ENCODE measurements at places on chromosomes 11 and 22.

- peak; percentile 52 for DNase-seq
Measured at GRCh38 chr22:24466716-24467328, 28.3 kb upstream of the UPB1 start.

- no peak for DNase-seq
Measured at GRCh38 chr22:46528121-46528610, 9.3 kb downstream of the CELSR1 start.

DNA sequence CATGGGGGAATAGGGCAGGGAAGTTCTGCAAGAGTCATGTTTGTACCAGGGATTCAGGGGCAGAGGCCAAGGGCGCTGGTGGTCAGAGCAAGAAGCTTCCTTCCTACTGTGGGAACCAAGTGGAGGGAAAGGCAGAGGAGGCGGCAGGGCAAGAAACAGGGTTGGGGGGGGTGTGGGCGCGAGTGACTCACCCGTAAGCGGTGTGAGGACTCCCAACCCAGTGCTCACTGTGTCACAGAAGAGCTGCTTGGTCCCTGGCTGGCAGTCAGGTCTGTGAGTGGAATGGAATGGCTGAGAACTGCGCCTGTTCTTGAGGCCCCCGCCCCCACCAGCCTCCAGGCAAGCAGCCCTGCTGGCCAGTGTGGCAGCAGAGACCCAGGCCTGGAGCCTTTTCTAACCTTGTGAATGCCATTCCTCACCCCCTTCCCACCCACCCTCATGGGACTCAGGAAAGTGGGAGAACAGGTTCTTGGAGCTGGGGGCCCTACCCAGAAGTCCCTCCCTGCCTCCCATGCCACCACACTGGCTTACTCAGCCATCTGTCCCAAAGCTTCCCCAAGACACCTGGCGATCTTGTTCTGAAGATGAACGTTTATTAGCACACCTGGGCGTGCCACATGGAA lies 4.7 kb downstream of the LRRC10B start:
- no peak for DNase-seq

DNA sequence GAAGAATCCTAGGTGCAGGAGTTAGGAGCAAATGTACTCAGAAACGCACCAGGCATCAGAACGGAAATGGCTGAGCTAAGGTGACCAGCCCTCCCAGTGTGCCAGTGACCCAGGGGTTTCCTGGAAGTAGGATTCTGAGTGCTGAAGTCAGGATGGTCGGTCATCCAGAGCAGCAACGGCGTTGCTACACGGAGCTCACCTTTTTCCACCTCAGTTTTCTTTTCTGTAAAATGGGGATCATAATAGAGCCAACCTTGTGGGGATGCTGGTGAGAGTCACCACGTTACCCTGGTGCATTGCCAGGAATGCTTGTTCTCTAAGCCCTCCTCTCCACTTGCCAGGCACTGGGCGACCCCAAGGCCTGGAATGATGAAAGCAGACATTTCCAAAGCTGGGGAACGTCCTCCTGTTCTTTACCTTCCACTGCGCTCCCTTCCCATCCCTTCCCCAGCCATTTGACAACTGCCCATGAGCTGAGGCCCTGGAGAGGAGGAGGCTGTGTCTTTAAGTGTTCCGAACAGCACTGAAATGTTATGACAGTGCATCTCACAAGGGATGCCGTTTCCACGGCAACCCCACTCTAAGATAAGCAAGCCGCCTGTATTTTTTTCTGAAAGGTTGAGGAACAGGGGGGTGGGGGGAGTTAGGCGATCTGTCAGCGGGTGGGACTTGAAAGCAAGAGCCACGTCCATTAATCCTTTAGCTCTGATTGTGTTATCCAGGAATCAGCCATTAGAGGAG lies 66.8 kb downstream of the TSPAN18 start:
- no peak for DNase-seq

- DNase-seq, result no peak
Measured at GRCh38 chr11:83195649-83196048, 2.1 kb downstream of the ANKRD42 start.

DNA sequence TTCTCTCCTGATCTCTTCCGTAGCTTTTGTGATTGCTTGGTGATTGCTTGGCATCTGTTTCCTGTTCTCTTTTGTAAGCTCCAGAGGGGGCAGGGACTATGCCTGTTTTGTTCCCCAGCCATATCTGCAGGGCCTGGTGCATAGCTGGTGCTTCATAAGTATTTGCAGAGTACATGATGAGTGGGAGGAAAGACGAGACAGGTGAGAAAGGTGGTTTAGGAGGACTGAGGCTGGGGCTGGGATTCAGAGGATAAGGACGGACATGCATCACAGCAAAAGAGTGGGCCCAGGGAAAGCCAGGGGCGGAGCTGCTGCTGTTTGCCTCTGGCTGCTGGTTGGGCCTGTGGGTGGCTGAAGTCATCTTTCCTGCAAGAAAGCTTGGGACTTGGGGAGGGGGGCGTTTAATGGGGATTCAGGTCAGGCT lies 62.4 kb downstream of the DSCAML1 start:
- no peak for DNase-seq

DNA sequence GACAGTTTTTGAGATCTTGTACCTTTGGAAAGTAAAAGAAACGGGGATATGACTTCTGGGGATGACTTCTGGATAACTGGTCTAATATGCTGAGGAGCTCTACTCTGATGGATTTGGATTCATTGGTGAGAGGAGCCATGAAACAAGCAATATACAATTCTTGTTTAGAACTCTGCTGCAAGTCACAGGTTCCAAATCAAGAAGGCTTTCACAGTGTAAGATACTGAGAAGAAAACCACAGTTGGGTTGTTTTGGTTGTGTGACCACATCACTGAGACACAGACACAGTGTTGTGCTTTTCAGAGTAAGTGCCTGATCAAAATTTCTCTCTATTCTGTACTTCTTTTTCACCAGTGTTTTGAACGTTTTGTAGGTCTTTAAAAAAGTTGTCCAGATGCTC lies 13.1 kb upstream of the UCP2 start:
- DNase-seq, result peak; percentile 76

DNA sequence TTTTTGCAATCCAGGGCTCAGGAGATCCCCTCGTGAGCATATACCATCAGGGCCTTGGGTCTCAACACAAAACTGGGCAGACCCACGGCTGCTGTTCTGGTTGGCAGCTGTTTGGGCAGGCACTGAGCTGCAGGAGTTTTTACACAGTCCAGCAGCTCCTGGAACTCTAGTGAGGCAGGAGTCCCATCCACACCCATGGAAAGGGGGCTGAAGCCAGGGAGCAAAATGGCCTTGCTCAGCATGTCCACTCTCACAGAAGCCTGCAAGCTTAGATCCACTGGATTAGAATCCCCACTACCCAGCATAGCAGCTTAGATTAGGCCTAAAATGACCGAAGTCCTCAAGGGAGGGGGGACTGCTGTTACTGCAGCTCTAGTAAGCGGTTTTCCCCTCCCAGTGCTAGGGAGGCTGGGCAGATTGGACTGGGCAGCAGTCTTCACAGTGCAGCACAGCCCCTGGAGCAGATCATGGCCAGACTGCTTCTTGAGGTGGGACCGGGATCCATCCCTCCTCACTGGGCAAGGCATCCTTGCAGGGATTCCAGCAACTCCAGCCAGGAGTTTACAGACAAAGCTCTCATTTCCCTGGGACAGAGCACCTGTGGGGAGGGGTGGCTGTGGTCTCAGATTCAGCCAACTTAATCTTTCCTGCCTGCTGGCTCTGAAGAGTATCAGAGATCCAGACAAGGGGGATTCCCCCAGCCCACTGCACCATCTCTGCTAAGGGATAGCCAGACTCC lies 36.4 kb upstream of the CARD16 start:
- DNase-seq, result no peak

GRCh38 chr11:6393989-6394670 lies 3.9 kb downstream of the SMPD1 start:
- DNase-seq, result no peak

DNA sequence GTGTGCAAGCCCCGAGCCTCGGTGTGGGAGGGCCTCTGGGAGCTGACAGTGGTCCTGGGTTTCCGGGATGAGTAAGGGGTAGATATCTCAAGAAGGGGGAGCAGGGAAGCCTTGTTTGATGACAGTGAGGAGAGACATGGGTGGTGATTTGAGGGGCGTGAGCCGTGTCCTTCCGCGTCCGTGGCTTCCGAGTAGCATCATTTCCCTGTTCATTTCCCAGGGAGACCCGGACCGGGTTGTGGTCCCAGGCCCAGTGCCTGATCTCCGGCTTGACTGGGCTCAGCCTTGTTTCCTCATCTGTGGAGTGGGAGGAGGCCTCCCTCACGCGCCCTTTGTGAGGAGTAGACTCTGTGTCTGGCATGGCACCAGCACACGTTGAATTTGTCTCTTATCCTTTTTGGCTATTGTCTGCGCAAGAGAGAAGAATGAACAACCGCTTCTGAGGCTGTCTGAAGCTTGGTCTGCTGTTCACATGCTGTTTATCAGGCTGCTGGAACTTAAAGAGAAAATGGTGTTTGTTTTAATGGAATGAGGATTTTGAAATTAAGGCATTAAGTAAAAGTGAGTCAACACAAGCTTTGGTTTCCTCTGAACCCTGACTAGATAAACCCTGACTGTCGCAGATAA lies 348.5 kb downstream of the TBC1D22A start:
- no peak for DNase-seq

GRCh38 chr22:31075961-31076360 lies 5.2 kb upstream of the SMTN start:
- no peak for DNase-seq

GRCh38 chr11:32723332-32723731 lies 71.1 kb downstream of the CCDC73 start:
- DNase-seq, result no peak
